ENCODE measurements at places on chromosomes 4 and X.
A peak's percentile ranks its signal among the peaks of the same experiment; 100 is the strongest.

DNA sequence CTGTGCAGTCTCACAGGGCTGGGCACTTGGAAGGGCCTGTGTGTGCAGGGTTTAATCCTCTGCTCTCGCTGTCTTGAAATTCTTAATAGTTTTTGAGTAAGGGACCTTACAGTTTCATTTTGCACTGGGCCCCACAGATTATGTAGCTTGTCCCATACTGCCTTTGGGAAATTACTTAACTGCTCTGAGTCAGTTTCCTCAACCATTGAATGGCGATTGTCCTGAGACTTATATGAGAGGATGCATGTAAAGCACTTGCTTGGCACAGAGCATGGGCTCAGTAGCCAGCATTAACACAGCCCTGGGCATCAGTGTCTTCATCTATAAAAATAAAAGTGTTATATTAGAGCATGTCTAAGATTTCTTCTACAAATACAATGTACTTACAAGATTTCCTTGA is 55.8 kb downstream of the CLCN5 start:
- no peak for DNase-seq

GRCh38 chrX:11757719-11758399 is at the start of gene MSL3:
TSS of gene MSL3 (plus strand) at chrX:11758237. CDS start at chrX:11758264, 27 bp downstream.
- peak; percentile 17 for DNase-seq

- no peak for DNase-seq
These were observed 433.6 kb downstream of the MAGEB5 start for GRCh38 chrX:26649534-26649933.

DNA sequence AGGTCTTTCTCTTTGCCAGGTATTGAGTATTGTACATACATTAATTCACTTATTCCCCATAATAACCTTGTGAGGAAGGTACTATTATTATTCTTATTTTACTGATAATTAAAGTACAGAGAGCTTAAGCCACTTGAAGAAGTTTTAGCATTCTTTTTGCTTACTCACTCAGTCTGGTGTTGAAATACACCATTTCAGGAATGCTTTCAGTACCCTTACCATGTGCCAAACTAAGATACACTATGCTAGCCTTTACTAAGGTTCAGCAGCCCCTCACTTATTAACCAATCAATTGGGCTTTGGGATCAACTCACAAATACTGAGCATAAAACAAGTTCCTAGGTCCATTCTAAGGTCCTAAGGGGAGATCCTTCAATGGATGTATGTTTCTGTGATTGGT is 179.0 kb upstream of the FGF13 start:
- no peak for DNase-seq

- peak; percentile 4 for DNase-seq
These were observed 195.2 kb upstream of the EPHA5 start for GRCh38 chr4:65865489-65865888.

Data from NCI-H2029 (cell line).